Head of caudate nucleus (tissue), 42 donors: ENCODE measurements at places on chromosomes 12 and 14.

DNA sequence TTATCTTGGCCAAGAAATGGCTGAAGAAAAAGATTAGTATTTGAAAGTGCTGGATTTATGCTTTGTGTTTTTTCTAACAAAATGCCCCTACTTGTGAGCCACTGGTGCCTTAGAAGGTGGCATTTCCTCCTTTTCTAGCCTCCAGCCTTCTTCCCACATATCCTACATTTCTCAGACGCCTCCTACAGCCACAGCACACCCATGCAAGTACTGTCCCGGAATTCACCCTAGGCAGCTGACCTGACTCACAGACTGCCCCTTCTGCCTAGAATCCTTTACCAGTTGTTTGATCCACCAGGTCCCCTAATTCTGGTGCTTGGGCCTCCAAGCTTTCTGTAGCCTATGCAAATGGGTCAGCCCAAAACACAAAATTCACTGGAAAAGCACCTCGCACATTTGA is 166.0 kb downstream of the FOXN3 start:
- DNase-seq: no peak

DNA sequence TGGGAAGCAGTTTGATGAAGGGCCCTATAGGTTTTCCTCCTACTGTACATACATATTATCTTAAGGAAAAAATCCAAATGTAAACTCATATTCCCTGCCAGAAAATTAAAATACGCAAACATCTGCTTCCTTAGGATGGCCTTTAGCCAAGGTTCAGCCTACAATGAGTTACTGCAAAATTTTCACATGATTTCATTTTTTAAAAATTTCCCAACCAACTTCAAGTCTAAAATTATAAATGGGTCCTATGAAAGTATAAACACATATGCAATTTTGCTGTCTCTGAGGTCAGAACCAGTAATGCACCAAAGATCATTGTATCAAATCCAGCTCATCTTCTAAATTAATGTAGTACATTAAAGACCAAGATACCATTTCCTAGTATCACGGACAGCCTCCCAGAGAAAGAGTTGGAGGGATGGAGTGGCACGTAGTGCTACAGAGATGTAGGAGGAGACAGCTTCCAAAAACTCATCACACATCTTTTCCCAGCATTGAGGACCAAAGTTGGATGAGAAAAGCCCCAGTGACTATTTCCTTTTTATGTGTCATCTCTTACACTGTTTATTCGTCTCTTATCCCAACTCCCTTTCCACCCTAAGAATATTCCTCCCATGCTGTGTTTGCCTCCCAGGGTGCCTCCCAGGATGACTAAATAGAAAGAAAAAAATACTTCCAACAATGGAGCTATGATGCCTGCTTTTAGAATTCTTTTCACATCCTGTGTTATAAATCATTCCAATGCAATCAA is 92.3 kb upstream of the SLCO1C1 start:
- DNase-seq: no peak

- no peak for DNase-seq
Observed at GRCh38 chr14:53932966-53933365, 23.7 kb downstream of the BMP4 start.

GRCh38 chr12:123395236-123395635 is 11.3 kb downstream of the KMT5A start:
- no peak for DNase-seq
